Mesothelial cell of epicardium (in vitro differentiated cells): ENCODE measurements at places on chromosomes 5 and 9. TPM values are rescaled to one million over a fixed set of nuclear protein-coding genes. Genes with fewer than 3 reads are reported as not detected.

Gene BARHL1
- total RNA-seq, result 0.11 to 0.18 TPM in 2 of 3 replicates, not detected in the other

- no peaks in the 10 kb centered on the region for H3K36me3 ChIP-seq
- no peaks in the 10 kb centered on the region for H3K27me3 ChIP-seq
- H3K27ac ChIP-seq, result no peak overlapping the region
- DNase-seq, result no peak
- H3K4me3 ChIP-seq, result no peak overlapping the region
These were observed 167.6 kb upstream of the MSX2 start for GRCh38 chr5:174556756-174557155.

GRCh38 chr9:21996858-21997257, 2.3 kb downstream of the CDKN2B-AS1 start:
- H3K27me3 ChIP-seq, result peaks cover 7% of the 10 kb centered on the region
- H3K4me3 ChIP-seq, result peak overlapping the region; percentile 94
- peaks cover 16% of the 10 kb centered on the region for H3K4me1 ChIP-seq
- no peaks in the 10 kb centered on the region for H3K36me3 ChIP-seq
- peak overlapping the region; percentile 31 for H3K27ac ChIP-seq

- no peaks in the 10 kb centered on the region for H3K4me1 ChIP-seq
- H3K4me3 ChIP-seq, result no peak overlapping the region
- peaks cover 15% of the 10 kb centered on the region for H3K36me3 ChIP-seq
- no peak for DNase-seq
- H3K27ac ChIP-seq, result no peak overlapping the region
- H3K27me3 ChIP-seq, result no peaks in the 10 kb centered on the region
These were observed 108.7 kb downstream of the ZDHHC21 start for GRCh38 chr9:14584571-14584970.

DNA sequence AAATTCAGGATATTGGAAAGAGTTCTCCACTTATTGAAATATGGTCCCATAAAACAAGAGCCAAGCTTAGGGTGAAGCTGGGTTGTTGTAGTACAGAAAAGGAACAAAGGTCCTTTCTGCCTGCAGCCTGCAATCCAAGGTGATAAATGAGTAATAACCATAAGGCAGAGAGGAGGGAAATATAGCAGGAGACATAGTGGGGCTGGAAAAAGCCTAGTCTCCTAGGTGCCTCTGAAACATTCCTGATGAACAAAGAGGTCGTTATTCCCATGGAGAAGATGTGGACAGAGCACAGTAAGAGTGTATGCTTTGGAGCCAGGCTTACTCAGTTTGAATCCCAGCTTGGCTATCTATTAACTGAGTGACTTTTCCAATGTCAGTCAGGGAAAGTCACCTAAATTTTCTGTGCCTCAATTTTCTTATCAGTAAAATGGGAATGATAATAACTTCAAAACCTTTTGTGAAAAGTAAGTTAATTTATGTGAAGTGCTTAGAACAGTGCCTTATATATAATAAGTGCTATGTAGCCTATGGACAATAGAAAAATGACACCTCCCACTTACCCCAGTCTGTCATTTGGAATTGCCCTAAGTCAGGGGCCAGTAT, 110.8 kb upstream of the GRIN3A start:
- peaks cover 21% of the 10 kb centered on the region for H3K27me3 ChIP-seq
- no peak overlapping the region for H3K4me3 ChIP-seq
- no peaks in the 10 kb centered on the region for H3K36me3 ChIP-seq
- peaks cover 24% of the 10 kb centered on the region for H3K4me1 ChIP-seq
